NCI-H187 treated with DMSO at 0.1 percent for 48 hours (cell line): ENCODE measurements at places on chromosomes 7 and 10.

DNA sequence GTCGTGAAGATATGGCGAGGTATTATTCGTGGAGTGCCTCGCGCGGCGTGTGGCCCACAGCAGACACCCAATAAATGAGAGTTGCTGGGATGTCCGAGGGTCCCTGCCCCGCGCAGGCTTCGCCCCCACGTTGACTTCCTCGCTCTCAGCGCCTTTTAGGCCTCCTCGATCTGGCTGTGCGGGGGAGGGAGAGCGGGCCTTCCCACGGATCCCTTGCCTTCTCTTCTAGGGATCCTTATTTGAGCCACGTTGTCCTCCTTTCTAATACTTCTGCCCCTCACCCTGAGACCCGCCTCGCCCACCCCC, 660 bp downstream of the VCL start:
- DNase-seq, result no peak

DNA sequence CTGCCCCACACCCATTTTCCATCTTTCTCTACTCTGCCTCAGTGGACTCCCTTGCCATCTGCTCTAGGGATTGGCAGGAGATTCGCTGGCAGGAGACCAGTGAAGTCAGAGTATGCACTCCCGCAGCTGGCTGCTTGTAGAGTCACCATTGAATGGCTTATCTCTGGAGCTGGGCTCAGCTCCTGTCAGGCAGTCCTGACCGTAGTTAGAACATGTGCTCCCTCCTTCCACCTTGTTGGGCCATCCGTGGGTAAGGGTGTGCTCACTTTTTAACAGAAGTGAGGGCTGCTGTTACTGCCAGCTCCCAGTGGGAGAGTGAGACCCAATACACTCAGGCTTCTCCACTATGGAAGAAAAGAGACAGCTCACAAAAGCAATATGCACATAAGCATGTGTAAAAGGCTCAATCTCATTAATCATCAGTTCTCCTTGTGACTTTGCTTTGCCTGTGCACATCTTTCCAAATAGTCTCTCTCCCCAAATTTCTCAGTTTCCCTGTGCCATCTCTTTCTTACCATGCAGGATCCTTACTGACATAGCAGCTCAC, 773.3 kb downstream of the GRID1 start:
- DNase-seq, result no peak

GRCh38 chr10:8238986-8239385, 184.5 kb downstream of the GATA3 start:
- no peak for DNase-seq

DNA sequence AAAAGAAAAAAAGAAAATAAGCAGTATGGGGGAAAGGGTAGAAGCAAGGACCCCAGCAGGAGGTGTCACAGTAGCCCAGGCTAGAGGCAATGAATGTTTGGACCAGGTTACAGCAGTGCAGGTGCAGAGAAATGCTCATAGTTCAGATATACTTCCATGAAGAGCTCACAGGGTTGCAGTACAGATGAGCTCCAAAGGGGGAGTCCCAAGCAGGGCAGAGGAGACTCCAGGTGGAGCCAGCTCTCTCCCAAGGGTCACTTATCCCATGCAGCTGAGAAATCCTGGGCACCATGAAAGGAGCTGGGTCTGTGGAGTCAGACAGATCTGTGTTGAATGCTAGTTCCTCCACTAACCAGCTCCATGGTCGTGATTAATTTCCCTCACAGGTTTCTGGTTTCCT, 174.9 kb downstream of the C7orf25 start:
- DNase-seq, result no peak

GRCh38 chr7:129780974-129781927, 169.7 kb downstream of the NRF1 start:
- no peak for DNase-seq

DNA sequence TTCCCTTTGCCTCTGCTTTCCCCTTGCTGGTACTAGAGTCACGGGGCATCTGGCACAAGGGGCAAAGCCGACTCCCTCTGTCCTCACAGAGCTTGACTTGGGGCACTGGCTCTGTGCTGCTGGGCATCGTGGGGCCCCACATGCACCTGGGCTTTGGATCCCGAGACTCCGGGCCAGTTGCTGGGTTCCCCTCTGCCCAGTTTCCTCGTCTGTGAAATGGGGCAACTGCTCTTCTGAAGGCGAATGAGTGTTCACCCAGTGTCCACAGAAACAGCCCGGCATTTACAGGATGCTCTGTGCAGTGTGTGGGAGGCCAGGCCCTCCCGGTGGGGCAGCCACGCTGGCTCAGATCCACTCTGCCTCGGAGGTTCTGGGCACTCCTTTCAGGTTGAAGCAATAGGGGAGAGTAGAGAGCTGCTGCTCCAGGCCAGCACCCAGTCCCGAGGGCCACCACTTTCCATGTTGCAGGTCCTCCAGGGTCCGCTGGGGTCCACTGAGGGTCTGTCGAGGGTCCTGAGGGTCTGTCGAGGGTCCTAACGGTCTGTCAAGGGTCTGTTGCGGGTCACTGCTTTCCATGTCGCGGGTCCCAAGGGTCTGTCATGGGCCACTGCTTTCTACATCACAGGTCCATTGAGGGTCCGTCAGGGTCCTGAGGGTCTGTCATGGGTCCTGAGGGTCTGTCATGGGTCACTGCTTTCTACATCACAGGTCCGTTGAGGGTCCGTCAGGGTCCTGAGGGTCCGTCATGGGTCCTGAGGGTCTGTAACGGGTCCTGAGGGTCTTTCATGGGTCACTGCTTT, 103.6 kb downstream of the VIPR2 start:
- no peak for DNase-seq

- no peak for DNase-seq
Measured at GRCh38 chr7:151608031-151608551, 88.4 kb upstream of the RHEB start.

GRCh38 chr10:110486680-110487410, 10.9 kb upstream of the DUSP5 start:
- no peak for DNase-seq

DNA sequence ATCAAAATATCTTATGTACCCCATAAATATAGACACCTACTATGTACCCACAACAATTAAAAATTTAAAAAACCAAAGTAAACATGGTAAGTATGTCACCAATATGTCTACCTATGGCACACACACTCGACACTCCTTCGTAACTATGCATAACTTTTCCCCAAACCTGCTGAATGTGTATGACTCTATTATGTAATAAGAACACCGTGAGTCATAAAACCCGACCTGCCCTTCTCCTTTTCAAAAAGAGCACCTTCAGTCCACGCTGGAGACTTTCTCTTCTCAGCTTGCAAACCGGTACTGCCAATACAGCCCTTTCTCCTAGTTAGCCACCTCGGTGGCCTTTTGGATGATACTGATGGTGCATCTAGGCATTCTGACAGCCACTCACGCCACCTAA, 186.3 kb downstream of the PRPF18 start:
- no peak for DNase-seq

GRCh38 chr10:126592901-126593300, 77.6 kb downstream of the C10orf90 start:
- DNase-seq, result no peak

- DNase-seq, result no peak
Measured at GRCh38 chr7:86981127-86981526, 78.3 kb downstream of the ELAPOR2 start.

GRCh38 chr7:105677410-105677730, 96.1 kb upstream of the EFCAB10 start:
- DNase-seq, result no peak

GRCh38 chr10:111221682-111222480, 145.1 kb downstream of the ADRA2A start:
- no peak for DNase-seq

DNA sequence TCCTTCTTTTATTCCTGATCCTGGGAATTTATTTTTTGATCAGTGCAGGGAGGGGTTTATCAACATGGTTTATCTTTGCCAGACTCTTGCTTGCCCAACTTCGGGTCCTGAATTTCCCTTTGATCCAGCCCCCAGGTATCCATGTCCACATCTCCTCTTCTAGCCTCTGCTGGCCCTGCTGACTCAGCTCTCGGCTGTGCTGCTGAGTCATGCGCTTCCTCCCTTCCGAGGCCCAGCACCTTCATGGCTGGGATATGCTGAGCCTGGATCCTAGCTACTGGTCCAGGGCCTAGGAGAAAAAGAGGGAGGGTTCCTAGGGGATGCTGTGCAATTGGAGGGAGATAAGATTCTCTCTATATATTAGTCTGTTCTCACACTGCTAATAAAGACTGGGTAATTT, 380.7 kb upstream of the SHH start:
- no peak for DNase-seq

DNA sequence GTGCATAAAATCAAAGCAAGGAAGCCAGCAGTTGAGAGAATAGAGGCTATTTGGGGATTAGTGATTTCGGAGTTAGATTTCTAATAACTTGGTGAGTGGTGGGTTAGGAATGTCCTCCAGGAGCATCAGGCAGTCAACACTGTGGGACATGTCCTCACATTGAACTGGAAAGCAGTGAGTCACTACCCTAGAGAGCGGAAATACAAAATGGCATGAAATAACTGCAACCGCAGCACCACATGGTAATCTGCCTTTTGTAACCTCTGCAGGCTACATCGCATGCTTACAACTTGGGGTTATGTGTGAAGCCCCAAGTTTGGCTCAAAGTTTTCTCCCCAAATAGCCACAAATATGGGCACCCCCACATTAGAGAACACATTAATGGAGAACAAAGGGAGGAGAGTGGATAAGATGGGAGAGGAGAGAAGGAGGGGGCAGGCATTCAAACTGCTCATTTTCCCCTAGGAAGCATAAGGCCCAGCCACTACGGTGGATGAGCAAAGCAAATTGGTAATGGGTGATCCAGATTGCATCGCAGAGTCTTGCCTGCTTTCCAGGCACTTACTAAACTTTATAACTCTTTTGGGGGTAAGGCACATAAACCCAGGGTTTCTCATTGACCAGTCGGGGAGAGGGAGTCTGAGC, 22.0 kb upstream of the SLF2 start:
- no peak for DNase-seq

GRCh38 chr10:121185816-121186455, 334.8 kb downstream of the WDR11 start:
- DNase-seq, result no peak

GRCh38 chr10:3906511-3907111, 121.6 kb upstream of the KLF6 start:
- no peak for DNase-seq

GRCh38 chr7:90816511-90817142, 220.5 kb downstream of the CDK14 start:
- no peak for DNase-seq

DNA sequence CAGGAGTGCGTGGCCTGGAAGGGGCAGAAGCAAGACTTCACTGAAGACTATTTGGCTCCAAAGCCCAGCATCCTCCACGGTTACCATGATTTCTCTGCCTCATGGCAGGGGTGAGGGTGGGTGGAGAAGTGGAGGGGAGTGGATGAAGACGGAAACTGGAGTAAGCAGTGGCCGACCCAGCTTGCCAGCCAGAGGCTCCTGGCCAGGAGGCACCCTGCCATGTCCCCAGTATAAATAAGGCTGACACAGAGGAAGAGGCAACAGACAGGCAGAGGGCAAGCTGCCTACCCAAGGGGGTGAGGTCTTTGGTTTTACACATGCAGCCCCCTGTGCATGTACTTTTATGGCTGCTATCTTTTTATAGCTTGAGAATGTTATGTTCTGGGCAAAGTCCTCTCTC, 102.6 kb upstream of the TBX20 start:
- no peak for DNase-seq

DNA sequence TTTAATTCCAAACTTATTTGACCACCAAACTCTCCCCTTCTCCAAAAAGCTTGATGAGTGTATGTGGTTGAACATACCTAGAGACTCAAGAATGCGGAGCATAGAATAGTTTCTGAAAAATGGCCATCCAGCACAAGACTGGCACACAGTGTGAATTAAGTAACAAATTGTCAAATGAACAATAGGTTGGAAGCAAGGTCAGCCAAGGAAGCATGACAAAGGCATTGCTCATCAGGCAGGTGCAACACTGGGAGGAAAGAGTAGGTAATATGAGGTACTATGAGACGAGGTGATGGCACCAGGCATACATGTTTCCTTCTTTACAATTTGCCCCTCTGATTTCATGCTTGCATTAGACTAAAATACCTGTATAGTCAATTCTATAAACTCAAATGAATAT, 73.7 kb downstream of the DKK1 start:
- DNase-seq, result no peak

DNA sequence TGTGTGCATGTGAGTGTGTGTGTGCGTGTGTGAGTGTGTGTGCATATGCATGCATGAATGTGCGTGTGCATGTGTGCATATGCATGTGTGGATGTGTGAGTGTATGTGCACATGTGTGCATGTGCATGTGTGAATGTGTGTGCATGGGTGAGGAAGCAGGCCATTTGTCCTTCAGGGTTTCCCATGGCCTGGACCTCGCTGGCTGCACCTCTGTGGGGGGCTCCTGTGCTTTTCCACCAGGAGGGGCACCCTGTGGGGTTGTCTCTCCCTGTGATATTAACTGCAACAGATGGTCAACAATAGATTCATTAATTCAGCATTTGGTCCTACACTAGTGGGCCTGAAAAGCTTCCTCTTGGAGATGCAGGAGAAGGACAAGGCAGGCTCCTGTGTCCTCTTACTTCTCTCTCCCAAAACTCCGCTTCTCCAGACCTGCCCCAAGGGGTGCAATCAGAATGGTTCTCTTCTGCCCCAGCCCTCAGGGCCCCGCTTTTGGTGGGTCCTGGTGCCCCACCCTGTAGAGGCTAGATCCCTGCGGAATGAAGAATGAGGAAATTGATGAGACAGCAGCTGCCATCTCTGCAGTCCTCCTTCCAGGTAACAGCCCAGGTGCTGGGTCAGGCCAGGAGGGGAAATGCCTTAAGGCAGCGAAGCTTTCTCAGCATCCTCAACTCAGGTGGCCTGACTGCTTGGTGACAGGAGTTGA, 41.5 kb upstream of the NUB1 start:
- no peak for DNase-seq

DNA sequence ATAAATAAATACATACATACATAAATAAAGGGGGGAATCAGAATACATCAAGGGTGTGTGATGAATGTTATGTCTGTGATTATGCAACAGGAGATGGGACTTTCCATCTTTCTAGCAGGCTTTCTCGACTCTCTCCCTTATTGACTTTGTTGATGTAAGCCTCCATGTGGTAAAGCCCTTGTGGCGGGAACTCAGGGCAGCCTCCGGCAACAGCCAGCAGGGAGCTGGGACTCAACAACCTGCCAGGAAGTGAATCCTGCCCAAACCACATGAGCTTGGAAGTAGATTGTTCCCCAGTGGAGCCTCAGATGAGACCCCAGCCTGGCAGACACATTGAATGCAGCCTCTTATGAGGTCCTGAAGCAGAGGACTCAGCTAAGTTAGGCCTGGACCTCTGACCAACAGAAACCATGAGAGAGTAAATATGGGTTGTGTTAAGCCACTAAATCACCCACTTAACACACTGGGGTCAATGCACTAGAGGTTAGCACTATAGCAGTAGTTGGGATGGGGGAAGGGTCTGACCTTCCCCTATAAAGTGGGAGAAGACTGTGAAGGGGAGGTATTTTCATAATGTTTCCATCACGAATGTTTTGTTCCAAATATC, 104.0 kb downstream of the JCAD start:
- no peak for DNase-seq
